ENCODE measurements at places on chromosomes 7 and 10.

DNA sequence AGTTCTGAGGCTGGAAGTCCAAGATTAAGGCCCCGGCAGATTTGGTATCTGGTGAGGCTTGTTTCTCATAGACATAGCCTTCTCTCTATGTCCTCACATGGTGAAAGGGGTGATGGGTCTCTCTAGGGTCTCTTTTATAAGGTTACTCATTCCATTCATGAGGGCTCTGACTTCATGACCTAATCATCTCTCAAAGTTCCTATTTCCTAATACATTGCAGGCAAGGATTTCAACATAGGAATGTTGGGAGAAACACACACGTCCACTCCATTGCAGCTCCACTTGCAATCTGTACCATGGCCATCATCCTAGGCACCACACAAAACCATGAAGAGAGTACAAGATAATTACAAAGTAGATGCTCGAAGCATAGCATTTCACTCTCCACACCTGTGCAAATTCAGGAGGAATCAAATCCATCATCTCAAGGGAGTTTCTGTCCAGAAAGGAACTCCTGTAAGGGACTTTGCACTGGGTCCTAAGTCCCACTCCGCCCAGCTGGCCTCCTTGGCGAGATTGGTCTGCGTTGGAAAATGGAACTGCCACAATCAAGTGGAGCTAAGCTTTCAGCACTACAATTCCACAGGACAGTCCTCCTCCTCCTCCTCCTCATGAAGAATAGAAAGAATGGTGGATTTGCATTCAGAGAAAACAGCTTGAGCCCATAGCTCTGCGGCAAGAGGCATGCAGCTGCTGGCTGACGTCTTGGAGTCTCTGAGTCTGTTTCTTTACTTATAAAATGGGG is 8.8 kb downstream of the DDC start:
- DNase-seq: no peak

GRCh38 chr7:258476-259190 is 31.3 kb upstream of the FOXL3 start:
- no peak for DNase-seq

- DNase-seq: no peak
Measured at GRCh38 chr10:70692043-70692603, 19.8 kb downstream of the ADAMTS14 start.

DNA sequence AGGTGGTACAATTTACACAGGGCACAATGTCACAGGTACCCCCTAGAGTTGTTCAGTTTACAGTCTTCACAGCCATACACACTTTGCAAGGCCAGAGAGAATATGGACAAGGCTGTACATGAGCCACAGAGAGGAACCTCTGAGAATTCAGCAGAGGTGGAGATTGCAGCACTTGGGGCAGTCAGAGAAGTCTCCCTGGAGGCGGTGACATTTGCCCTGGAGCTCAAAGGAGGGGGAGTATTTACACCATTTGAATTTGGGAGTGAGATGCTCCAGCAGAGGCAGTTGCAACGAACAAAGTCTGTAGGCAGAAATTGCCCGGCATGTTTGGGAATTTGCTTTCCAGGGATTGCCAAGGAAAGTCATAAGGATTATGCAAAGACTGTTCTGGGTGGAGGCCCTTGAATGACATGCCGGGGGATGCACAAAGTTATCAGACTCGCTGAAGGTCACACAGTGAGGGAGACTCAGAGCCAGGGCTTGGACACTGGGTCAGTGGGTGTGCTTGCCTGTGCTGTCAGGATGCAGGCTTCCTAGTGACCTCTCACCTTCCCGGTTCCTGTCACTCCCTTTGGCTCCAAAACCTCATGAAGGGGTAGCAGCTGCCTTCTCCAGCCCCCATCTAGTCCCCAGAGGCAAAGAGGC is 160.7 kb upstream of the PCBD1 start:
- DNase-seq: no peak

GRCh38 chr7:2003931-2004812 is 228.6 kb downstream of the MAD1L1 start:
- DNase-seq: no peak

GRCh38 chr10:117439243-117439912 is 64.1 kb upstream of the PDZD8 start:
- no peak for DNase-seq

- no peak for DNase-seq
Measured at GRCh38 chr10:49592726-49593563, 17.2 kb upstream of the SLC18A3 start.

DNA sequence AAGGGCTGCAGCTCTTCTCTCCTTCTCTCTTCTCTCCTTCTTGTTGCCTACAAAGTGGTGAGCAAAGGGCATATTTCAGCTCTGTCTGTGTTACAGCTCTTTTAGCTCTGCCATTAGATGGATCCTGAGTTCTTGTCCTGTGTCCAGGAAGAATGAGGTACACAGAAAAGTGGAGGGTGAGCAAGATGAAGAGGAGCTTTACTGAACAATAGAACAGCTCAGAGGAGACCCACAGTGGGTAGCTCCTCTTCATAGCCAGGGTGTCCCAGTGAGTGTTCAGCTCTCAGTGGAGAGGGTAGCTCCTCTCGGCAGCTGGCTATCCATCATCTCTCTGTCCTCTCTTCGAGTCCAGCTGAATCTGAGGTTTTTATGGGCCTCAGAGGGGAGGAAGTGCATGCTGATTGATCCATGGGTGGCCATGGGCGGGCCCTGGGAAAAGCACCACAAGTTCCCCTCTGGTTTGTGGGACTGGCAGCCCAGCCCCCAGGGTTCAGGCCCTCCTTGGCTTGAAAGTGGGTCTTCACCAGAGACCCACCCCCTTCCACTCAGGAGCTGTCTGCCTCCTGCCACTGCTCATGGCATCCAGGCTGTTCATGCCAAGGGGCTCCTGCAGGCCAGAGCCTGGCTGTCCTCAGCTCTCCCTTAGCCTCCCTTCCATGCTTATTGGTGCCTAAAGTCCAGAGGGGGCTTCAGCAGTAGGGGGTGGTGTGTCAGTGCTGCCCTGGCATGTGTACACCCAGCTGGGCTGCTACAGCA is 109.1 kb upstream of the FAM180A start:
- DNase-seq: no peak

GRCh38 chr7:80140388-80140787 is 5.8 kb downstream of the GNAI1 start:
- DNase-seq: no peak

- DNase-seq: no peak
Measured at GRCh38 chr10:93992400-93993030, 1.2 kb upstream of the PLCE1 start.

- no peak for DNase-seq
Measured at GRCh38 chr10:1739751-1740150, 2.4 kb upstream of the ADARB2 start.

GRCh38 chr7:120475994-120476393 is 203.0 kb downstream of the KCND2 start:
- DNase-seq: no peak

DNA sequence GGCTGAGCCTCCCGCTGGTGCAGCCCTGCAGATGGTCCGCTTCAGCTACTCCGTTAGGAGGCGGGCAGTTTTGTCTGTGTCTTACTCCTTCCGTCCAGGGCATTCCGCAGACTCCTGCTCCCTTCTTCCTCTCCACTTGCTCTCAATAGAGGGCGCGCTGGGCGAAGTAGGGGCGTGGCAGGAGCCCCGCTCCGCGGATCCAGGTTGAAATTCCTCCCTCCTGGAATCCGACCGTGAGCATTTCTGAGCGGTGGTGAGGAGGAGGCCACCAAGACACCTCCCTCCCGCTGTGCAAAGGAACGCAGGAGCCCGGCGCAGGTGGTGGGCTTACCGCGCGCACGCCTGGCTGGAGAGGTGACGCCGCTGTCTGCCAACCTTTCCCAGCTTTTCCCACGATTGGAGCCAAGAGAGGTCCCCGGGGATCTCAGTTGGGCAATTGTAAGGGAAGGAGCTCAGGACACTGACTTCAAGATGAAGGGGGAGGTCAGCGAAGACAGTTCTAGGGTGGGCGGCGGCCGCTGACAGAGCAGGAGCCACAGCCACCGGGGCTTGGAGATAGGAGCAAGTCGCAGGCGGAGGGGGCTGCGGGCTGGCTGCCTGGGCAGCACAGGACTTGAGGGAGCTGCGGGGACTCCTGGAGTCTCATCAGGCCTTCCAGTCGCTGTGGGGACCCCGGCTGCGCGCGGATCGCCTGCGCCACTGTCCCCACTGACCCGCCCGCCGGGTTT is 1011.3 kb downstream of the XPNPEP1 start:
- no peak for DNase-seq

GRCh38 chr10:53022611-53023088 is 250.1 kb upstream of the MBL2 start:
- DNase-seq: no peak

DNA sequence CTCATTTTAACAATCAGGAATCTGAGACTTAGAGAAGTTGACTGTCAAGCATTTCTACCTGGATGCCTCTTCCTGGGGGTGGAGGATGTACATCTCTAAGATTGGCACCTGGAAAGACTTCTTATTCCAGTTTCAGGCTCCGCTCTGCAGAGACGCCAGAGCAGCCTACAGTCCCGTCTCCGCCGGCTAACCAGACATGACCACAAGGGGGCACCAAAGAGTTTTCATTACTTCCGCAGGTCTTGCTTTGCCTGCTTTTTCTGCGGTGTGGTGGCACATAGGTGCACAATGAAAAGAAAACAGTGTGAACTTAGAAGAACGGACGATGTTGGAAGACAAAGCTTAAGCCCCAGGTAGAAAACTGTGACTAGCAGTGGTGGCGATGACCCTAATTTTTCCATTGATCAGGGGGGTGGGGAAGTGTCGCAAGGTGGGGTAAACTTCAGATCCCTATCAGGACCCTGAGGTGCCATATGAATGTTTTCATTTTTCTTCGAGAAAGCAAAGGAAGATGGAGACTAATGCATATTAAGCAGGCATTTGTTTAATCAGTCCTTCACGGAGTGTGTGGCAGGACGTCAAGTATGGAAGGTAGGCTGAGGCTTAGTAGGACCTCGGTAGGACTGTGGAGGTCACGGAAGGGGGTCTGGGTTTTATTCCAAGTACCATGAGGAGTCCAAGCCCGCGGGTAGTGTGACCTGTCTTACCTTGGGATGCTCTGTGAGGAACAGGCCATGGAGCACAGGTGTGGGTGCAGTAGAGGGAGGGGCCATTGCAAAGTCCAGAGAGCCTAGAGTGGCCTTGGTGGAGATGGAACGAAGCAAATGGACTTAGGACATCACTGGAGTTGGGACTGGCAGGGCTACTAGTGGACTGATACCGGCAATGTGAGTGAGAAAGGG is 60.1 kb upstream of the SORCS3 start:
- DNase-seq: no peak

DNA sequence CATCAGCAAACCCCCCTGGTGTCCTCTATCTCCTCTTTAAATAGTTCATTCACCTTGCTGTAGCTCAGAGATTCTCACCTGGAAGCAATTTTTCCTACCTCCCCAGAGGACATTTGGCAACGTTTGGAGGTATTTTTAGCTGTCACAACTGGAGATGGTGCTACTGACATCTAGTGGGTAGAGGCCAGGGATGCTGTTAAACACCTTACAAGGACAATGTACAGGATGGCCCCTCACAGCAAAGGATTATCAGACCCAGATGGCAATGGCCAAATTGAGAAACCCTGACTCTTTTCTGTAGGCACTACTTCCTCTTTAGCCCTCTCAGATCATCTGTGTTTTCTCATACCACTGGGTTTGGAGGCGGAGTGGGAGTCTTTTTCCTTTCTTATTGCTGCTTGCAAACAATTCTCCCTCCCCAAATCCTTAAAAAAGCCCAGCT is 13.2 kb upstream of the TRA2A start:
- no peak for DNase-seq

DNA sequence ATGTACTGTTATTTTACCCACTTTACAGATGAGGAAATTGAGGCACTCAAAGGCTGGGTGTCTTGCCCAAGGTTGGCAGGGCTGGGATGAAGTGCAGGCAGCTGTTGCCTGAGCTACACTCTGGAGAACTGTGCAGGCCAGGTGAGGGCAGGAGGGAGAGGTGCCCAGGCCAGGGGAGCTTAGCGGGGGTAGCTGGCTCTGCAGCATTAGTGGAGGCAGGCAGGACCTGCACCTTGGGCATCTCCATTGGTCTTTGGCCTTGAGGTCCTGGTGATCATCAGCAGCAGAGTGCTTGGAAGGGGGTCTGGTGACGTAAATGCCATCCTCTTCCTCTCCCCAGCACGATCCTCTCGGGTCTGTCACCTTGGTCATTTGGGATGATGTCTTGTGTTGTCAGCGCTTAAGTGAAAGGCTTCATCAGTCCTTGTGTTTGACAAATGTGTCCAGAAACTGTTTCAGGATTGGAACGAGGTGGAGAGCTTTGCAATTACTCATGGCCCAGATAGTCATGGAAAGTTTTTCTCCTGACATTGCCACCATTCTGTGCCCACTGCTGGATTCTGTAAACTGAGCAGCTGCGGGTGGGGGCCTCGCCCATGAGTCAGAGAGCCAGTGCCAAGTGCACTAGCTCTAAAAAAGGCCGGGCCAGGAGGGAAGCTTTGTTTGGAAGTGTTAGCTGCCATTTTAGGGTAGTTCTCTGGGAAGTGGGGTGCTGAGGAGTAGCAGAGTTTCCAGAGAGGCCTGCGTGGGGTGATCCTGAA is 47.6 kb downstream of the TSPAN15 start:
- no peak for DNase-seq

- DNase-seq: no peak
Measured at GRCh38 chr7:119685906-119686305, 587.1 kb upstream of the KCND2 start.

DNA sequence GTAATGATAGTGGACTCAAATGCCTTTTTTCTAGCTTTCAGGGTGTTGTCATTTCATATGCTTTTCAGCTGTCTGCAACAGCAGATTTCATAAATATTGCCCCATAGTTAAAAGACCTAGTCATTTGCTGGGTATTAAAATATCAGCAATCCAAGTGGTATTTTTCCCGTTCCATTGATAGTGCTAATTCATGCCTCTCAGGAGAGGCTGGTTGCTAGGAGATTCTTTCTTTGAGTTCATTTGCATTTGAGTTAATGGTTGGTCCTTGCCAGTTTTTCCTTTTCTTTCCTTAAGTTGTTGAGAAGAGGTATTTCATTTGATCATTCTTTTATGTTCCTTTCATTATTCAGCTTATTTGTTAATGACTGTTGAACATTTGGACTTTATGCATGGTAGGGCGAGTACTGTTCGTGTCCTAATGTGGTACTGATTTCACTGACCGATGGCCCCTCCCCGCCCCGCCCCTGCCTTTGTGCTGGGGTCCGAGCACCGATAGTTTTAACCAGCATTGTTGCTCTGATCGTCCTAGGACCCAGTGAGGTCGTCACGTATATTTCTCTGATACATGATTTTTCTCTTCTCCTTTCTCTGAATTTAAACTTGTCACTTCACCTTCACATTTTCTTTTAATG is 128.6 kb downstream of the CCNY start:
- DNase-seq: no peak

DNA sequence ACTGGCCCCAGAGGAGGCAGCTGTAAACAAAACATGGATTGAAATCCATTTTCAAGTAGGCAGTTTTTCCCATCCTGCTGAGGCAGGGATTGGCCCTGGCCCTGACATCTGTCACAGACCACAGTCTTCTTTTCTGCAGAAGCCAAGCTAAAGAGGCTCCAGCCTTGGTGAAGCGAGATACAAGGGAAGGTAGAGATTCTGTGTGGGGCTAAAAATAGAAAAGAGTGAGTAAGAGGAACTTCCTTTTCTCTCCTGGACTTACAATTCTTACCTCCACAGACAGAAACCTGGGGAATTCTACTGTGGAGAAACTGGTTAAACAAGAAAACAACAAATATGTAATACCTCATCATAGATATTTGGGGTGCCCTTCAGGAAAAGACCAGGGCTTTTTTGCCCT is 624.8 kb upstream of the FZD8 start:
- no peak for DNase-seq
